ENCODE measurements at places on chromosomes 5 and 9. TPM values are rescaled to one million over a fixed set of nuclear protein-coding genes. Genes with fewer than 3 reads are reported as not detected.

The LHFPL2 gene
- 2.1 TPM for total RNA-seq

The C8G gene
- 0.89 TPM for total RNA-seq

The IFNB1 gene
- total RNA-seq, result not detected

The PROB1 gene
- 5.4 TPM for total RNA-seq

The GLDC gene
- total RNA-seq, result not detected

The EQTN gene
- not detected for total RNA-seq

The PPP1R26 gene
- 0.19 TPM for total RNA-seq

The SLC34A3 gene
- 0.16 TPM for total RNA-seq

The KIF4B gene
- total RNA-seq, result not detected

The SPINK4 gene
- total RNA-seq, result not detected

The IL3 gene
- not detected for total RNA-seq

The FCN1 gene
- 99.1 TPM for total RNA-seq

The PTGER4 gene
- total RNA-seq, result 39.6 TPM

The MARVELD2 gene
- total RNA-seq, result 0.84 TPM

The PRRT1B gene
- not detected for total RNA-seq

The NKD2 gene
- total RNA-seq, result not detected

The PRUNE2 gene
- 0.84 TPM for total RNA-seq

The SHISAL2B gene
- total RNA-seq, result not detected

The STXBP1 gene
- 6.7 TPM for total RNA-seq

The MEIKIN gene
- 0.74 TPM for total RNA-seq

The SLC6A18 gene
- not detected for total RNA-seq

The GRM6 gene
- total RNA-seq, result not detected

The IRGM gene
- total RNA-seq, result 2.1 TPM

The MARCOL gene
- not detected for total RNA-seq

The WWC1 gene
- not detected for total RNA-seq

The DNM1 gene
- total RNA-seq, result 0.79 TPM

The SLC45A2 gene
- total RNA-seq, result not detected

The PCDHGA5 gene
- total RNA-seq, result 0.16 TPM

The VLDLR gene
- 7.7 TPM for total RNA-seq

The TMEM215 gene
- total RNA-seq, result not detected

The SPARC gene
- total RNA-seq, result 0.43 TPM

The NXNL2 gene
- total RNA-seq, result not detected

The PIP5K1B gene
- total RNA-seq, result 3.9 TPM

The CARTPT gene
- not detected for total RNA-seq

The PCDHGB5 gene
- 0.27 TPM for total RNA-seq

The FAXDC2 gene
- 0.49 TPM for total RNA-seq

The TBCA gene
- 89.3 TPM for total RNA-seq

The GPR150 gene
- total RNA-seq, result 1.1 TPM

The LCN12 gene
- total RNA-seq, result 0.89 TPM

All from naive thymus-derived CD4-positive, alpha-beta T cell (primary cell).